ENCODE measurements at places on chromosomes 6 and 20.

- no peak for DNase-seq
These were observed 16.0 kb downstream of the THBS2 start for GRCh38 chr6:169237496-169238134.

GRCh38 chr6:161133963-161134362 is 139.9 kb downstream of the AGPAT4 start:
- DNase-seq, result no peak

DNA sequence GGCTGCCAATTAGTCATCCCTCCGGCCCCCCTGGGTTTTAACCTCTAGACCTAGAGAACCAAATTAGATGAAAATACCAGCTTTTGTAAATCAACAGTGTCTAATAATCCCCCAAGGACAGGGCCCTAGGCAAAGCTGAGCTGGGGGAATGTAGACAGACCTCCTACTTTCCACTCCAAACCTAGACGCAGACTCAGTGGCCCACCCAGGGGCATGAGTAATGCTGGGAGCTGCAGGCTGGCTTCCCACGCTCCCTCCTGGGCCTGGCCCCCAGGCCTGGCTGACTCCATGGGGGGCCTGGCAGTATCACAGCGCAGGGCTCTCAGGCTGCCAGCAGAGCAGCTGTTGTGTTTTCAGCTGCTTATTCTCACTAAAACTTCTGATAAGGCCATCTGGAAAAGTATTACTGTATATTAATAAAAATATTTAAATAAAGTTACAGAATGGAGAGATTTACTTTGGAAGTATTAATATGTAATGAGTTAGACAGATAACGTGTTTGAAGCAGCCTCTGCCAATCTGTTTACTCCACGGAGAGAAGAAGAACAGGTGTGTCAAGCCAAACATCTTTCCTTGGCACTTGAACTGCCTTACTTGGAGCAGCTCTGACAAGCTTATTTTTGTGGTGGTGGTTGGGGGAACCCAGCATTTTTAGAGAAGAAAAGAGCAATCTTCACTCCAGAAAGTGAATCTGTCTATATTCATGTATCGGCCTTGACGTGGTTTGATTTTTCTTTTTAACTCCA is 144.0 kb upstream of the AGPAT4 start:
- DNase-seq, result no peak

DNA sequence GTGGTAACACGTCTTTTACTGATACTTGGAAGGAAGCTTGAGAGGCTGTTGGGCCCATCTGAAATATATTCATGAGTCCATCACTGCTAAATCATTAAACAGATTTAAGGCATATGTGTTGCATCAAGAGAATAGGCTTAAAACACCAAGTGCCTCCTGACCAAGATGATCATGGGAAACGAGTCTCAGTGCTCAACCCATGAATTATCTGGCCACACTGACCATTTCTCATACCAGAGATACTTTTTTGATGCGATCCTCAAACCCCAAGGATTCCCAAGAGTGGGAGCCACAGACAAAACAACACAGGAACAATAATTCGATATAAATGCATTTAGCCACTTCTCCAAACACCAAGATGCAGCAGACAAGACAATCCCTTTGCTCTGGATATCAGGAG is 17.2 kb downstream of the HEY2 start:
- no peak for DNase-seq

DNA sequence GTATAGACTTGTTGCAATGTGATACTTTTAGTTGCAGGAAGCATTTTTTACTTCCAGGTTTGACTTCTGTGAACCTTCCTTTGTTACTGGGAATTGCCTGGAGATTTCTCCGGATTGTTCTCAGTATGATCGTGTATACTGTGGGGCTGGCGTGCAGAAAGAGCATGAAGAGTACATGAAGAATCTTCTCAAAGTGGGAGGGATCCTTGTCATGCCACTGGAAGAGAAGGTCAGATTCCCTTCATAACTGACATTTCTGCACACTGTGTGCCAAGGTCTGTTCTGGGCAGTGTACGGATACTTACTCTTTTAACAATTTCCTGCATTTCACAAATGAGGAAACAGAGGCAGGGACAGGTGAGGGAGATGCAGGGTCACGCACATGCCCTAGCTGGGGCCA is 9.7 kb downstream of the PCMTD2 start:
- DNase-seq, result no peak

DNA sequence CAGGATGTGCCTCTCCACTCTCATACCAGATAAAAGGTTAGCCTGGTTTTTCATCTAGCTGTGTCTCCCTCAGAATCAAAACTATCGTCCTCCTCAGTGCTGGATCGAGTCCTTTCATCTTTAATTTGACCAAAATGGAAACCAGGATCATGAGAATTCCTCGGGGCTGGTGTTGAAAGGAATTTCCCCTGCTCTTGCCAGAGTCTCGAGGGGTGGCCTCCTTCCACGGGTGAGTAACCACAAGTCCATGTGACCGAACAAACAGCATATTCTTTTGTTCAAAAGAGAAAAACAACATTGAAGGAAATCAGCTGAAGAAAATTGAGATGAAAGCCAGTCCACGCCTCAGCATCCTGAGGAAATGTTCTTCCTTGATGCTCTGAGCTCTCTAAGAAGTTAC is 165.9 kb upstream of the CDYL start:
- no peak for DNase-seq

DNA sequence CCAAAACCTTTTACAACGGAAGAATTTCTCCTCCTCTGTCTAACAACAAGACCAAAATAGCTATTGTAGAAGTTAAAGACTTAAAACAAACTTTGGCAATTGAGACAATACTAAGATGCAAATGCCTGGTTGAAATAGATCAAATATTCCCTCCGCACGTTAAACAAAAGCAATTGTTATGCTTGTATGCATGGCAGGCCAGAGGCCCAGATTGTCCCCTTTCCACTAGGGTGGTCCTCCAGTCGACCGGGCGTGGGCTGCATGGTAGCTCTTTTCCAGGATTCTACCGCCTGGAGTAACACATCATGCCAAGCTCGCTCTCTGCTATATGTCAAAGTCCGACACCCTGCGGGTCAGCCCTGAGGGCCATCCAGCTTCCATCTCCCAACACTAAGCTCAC is 234.7 kb downstream of the RNGTT start:
- no peak for DNase-seq

DNA sequence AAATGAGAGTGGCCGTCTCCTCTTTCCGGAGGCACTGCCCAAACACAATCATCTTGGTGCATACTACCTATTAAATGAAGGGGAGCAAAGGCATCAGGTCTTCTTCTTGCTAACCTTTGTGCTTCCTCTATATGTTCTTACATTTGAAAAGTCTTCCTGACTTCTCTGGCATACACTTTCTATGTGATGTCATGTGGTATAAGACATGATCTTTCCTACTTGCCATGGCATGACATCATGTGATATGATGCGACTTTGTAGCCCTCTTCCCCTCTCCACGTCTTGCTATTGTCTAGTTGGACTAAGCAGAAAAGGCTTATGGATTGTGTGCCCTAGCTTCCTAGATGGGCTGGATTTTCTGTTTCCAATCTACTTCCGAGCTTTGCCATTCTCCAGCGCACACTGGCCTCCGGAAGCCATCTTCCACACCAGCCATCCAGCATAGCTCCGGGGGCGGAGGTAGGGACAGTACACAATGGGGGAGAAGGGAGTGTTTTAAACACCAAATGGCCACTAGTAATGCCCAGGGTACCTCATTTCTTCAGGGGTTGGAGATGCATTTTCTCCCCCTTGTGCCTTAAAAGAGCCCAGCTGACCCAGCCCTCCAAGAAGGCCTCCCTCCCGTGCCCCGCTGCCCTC is 8.8 kb upstream of the NEDD9 start:
- DNase-seq, result no peak

DNA sequence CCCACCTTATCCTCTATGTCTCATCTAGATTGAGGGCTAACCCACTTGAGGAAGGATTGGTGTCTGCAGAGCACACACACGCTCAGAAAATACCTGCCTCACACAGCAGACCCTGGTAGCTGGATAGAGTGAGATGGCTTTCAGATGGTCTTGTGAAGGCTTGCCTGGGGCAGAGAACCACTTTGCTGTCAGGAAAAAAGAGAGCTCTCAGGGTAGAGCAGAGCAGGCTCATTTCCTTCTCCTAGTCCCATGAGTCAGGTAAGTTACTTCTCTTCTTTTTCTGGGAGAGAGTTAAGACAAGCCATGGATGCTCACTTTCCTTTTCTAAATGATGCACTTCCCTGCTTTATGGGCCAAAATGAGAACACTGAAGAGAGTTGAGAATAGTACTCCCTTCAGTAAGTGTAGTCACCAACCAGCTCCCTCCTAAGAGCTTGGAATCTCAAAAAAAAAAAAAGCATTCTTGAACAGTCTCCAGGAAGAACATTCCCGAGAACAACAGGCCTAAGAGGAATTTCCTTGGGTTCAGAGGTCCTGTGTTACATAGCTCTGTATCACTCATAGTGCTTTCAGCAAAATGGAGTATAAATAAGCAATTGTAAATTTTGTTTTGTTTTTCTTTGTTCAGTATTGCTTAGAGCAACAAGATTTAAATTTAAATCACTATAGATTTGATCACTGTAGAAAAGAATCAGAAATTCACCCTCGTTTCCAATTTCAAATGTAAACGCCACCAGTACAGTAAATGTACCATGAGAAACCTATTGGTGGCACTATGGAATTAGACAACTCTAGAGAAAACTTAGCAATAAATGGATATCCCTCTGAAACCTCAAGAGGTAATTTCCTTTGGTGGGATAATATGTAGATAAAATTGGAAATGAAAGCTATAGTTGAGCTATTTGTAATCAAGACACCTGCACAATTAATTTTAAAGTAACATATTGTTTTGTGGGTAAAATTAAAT is 530.3 kb downstream of the RFPL4B start:
- no peak for DNase-seq

DNA sequence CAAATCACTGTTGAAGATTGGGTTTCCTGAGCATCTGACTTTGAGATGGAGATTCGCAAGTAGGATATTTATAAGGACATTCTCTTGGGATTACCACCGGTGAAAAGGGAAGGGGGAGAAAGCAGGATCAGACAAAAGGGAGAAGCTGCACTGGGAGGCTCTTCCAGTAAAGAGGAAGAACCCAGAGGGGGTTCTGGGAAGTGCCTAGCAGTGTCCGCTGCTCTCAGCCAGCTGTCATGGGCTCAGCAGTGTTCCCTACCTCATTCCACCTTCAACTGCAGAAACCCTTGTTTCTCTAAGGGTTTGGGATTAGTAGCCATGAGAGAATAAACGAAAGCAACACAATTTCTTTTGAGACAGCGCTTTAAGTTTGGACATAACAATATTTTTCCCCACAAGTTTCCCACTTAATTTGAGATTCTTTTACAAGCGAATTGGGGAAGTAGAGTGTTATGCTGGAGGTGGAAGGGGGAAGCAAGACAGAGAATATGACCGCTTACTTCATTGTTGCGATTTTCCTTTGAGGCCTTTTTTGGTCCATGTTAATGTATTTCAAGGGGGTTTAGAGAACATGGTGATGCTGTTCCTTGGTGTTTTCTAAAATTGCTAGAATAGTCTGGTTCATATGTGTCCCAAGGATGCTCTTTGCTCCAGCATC is 154.5 kb upstream of the SCGN start:
- no peak for DNase-seq

GRCh38 chr6:31321005-31321707 is 35.8 kb downstream of the HLA-B start:
- no peak for DNase-seq

DNA sequence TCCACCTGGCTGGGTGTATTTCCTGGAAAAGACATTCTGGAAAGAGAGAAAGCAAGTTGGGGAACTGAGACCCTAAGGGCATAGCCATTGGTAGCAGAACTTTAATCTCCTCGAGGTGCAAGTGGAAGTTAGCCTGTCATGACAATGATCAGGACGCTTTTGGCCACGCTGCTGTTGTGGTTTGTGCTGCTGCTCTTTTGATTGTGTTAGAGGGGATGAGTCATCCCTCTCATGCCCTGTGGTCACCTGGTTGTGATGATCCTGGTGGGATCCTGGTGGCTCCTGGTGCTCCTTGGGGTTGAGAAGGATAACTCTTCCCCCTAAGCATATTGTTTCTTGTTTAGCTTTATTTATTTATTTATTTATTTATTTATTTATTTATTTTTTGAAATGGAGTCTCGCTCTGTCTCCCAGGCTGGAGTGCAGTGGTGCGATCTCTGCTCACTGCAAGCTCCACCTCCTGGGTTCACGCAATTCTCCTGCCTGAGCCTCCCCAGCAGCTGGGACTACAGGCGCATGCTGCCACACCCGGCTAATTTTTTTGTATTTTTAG is 350.3 kb downstream of the KIF16B start:
- no peak for DNase-seq

GRCh38 chr20:54110041-54110440 is 39.6 kb upstream of the BCAS1 start:
- DNase-seq, result no peak

DNA sequence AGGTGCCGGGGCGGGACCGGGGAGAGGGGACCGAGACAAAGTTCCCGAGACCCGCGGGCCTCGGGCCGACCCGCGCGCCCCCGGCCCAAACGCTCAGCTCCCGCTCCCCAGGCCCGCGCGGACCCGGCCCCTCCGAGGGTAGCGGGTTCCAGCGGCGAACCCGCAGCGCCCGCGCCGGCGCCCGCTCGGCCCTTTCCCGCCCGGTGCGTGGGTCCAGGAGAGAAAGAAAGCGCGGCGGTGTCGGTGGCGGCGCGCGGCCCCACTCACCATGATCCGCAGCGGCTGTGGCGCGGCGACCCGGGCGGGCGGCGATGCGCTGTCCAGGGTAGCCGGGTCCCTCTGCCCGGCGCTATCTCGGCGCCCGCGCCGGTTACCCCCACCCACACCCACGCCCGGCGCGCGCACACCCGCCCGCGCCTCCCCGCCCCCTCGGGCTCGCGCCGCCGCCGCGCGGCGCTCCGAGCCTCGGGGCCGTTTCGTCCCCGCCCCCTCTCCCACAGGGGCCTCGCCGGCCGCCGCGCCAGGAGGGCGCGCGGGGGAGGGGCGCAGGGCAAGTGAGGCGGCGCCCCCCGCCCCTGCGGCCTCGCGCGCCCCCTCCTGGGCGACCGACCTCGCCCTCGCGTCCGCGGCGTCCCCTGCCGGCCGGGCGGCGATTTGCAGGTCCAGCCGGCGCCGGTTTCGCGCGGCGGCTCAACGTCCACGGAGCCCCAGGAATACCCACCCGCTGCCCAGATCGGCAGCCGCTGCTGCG is at the start of gene ELOVL2:
Gene ELOVL2 (minus strand): TSS at position 345 of the 751 bp plus-strand sequence. CDS start 75 bp downstream, at position 270.
- DNase-seq, result peak; percentile 47

GRCh38 chr6:163872335-163872734 is 457.8 kb downstream of the QKI start:
- DNase-seq, result no peak

DNA sequence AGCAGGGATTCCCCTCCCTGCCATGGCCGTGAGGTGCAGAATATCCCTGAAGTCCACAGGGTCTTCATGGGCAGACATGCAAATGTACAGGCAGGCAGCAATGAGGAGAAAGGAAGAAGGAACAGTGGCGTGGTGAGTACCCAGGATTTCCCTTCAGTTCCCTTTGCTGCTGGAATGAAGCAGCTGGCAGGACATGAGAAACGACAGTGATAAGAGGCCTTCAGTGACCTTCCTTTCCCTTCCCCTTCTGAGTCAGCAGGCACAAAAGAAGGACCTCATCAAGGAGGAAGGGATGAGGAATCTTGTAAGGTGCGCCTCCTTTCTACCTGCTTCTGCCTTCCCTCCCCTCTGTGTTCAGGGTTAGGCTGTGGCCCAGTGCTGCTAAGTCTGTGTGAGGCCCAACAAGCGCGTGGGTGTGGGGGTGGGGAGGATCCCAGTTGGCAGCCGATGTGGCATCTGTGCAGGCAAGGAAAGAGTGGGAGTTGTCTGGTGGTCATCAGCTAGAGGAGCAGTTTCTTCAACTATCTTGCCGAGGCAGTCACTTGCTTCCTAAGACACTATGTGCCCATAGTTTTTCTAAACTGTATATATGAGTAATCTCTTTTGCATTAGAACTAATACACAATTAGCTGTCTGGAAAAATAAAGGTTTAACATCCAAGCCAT is 29.5 kb upstream of the FBXO9 start:
- no peak for DNase-seq

- DNase-seq, result peak; percentile 38
These were observed 236.1 kb downstream of the TSHZ2 start for GRCh38 chr20:53208110-53208832.

Data from stimulated activated naive CD8-positive, alpha-beta T cell treated with anti-CD3 and anti-CD28 coated beads, Interleukin-15, Interleukin-2, amounts not matched to agents 100 U/mL and 50 U/mL, for 24 hours (primary cell).